Right kidney (tissue), 9 donors: ENCODE measurements at places on chromosomes 6 and 20.

DNA sequence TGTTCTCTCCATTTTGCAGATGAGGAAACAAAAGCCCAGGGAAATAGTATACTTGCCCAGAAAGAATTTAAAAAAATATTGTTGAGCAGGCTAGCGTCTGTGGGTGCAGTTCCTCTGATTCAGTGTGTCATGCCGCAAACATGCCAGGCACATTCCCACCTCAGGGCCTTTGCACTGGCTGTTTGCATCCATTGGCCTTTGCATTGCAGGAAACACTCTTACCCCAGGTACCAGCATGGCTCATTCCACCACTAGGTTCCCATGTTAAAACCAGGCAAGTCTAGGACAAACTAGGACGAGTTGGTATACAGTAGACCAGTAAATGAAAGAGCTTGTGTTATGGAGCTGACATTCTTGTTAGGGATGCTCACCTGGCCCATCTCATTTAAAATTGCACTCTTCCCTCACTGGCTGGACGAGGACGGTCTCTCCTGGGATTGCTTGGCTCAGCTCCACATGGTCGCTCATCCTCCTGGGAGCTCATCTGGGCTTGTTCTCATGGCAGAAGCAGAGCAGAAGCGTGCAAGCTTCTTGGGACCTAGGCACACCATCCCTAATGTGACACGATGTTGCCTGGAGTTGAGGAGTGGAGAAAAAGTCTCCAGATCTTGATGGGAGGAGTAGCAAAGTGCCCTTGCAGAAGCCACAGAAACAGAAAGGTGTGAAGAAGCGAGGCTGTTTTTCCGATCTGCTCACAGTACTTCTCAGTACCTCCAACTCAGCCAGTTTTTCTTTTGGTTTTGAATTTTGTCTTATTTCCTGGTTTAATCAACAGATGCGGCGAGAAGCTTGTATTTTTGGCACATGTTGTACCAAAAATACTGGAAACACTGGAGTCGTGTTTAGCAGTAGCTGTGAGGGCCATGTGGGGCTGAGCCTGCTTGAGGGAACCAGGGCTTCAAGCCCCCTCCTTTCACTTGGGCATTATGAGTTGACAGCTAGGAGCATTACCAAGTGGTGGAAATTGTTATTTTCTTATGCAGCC is 13.9 kb downstream of the ZNF831 start:
- DNase-seq = no peak

DNA sequence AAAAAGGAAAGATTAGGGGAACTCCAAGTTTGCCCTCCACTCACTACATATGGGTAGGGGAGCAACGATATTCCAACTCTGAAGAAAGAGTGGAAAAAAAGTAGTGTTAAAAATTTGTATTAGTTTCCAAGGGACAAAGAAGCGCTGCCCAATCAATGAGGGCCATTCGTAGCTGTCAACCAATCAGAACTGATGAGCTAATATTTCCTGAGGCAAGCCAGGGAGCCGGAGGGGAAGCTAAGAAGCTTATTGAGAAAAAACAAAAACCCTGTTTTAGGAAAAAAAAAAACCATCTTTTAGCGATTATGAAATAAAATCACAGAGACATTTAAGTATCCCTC is 59.5 kb downstream of the TRIM38 start:
- DNase-seq = no peak

- no peak for DNase-seq
These were observed 728 bp upstream of the CEP162 start for GRCh38 chr6:84228198-84228543.

DNA sequence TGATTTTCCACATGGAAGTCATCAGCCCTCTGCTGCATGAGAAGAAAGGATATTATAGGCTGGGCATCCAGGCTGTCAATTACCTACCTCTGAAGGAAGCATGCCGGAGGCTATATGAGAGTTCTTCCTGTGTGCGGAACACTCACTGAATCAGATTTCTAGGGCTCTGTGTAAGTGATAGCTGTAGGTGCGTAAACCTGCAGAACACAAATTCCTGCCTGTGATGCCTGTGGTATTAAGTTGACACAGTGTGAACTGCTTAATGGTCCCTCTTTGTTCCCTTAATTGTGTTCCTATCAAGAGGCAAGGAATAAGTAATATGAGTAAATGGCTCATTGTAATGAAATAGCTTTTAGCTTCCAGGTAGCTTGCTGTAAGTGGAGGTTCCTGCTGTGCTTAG is 103.3 kb downstream of the ANKS1A start:
- no peak for DNase-seq

GRCh38 chr6:145815309-145816274 is 997 bp upstream of the FBXO30 start:
- peak; percentile 25 for DNase-seq

- DNase-seq = no peak
These were observed 65.0 kb upstream of the HIVEP1 start for GRCh38 chr6:11947063-11947462.

DNA sequence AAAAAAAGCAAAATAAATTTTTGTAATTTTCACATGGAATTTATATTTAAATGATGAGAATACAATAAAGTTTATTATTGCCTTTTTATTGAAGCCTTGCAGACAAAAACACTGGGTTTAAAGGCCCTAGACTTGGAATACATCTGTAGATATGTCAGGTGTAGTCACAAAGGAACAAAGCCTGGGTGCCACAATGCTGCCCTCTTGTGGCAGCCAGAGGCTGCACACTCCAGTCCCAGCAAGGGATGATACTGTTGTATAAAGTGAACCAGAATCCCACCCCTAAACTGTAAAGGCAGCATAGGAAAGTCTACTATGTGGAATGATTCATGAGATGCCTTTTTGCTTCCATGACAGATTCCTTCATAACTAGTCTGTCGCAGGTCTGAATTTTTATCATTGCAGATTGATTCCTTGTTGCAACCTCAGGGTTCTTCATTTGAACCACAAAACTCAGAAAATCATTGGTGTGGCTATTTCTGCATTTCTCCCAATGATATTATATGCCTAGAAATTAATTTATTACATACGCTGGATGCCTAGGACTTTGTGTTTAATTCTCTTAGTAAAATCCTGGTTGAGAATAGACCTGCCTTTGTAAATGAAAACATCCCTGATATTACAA is 37.0 kb downstream of the MAK start:
- DNase-seq = peak; percentile 31

DNA sequence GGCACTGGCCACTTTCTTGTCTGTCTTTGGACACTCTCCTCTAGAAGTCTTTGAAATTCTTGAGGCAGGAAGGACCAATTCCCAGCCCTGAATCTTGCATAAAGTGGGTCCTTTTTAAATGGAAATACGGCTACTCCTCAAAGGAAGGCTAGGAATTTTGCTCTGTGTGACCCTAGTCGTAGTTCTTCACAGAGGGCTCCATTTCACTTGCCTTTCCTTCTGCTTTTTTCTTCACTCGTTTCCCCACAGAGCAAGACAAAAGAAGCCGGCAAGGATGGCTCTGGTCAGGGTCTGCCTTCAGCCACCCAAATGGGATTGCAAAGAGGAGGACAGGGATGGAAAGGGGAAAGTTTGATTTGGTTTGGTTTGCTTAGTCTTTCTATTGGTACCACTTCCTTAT is 25.8 kb downstream of the HLA-E start:
- no peak for DNase-seq

GRCh38 chr20:17627101-17627955 is 54.7 kb downstream of the RRBP1 start:
- DNase-seq = no peak

DNA sequence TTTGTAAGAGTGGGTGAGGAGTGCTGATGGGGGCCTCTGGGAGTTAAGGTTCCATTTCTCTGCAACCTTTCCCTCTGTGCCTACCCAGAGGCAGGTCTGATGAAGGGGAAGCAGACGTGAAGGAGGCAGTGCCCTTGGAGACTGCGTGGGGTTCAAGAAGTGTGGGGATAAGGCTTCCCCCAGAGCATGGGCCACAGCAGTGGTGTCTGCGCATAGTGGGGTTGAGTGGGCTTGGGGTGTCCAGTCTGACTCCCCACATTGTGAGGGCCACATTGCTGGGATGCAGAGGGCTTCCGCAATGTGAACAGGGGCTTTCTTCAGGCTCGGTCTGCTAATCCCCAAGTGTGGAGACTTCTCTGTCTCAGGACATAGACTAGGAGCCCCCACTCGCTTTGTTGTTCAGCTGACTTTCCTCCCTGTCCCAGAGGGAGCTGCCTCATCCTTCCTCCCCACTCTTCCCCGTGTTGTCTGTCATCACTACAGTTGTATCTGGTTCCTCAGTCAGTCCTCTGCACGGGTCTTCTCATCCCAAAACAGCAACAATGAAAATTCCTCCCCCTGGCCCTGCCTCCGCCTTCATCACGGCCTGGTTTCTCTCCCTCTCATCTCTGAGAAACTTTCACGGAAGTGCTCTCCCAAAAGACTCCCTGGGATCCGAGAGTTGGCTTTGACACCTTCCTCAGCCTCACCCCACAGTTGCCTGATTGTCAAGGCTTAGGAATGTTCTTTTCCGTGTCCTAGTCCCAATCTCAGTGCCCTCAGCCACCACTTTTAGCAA is 2.8 kb downstream of the EBF4 start:
- no peak for DNase-seq

DNA sequence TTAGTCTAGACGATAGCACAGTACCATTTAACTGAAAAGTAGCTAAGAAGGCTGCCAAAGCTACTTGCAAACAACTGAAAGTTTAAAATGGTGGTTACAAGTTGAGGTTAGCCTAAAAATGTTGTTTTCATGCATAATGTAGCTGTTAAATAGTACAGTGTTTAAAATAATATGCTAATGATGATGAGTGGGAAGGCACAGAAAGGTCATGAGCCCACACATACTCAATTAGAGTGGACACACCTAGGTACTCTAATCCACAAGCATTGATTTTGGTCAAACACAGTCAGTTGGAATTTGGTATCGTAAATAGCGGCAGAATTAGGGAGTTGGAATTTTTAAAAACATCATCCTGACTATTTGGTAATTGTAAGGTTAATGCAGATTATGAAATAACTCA is 7.0 kb downstream of the TXLNB start:
- DNase-seq = no peak

GRCh38 chr6:73680289-73680918 is 15.6 kb upstream of the CD109 start:
- DNase-seq = no peak

GRCh38 chr6:43695967-43696291 is 8.3 kb upstream of the MRPS18A start:
- no peak for DNase-seq

DNA sequence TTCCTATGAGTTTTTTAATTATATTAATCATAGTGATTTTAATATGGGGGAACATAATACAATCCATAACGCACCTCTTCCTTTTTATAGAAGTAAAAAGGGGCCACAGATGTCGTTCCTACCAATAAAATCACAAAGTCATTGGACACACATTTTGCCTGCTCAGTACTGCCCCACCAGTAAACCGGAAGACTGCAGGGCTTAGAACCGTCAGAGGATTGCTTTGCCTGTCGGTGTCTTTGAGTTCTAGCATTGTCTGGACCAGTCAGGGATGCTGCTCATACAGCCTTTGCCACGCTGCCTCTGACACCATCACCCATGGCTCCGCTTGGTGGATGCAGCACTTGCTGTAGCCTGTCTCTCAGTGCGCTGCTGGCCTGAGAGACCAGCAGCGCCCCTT is 853.6 kb downstream of the C6orf118 start:
- DNase-seq = no peak

DNA sequence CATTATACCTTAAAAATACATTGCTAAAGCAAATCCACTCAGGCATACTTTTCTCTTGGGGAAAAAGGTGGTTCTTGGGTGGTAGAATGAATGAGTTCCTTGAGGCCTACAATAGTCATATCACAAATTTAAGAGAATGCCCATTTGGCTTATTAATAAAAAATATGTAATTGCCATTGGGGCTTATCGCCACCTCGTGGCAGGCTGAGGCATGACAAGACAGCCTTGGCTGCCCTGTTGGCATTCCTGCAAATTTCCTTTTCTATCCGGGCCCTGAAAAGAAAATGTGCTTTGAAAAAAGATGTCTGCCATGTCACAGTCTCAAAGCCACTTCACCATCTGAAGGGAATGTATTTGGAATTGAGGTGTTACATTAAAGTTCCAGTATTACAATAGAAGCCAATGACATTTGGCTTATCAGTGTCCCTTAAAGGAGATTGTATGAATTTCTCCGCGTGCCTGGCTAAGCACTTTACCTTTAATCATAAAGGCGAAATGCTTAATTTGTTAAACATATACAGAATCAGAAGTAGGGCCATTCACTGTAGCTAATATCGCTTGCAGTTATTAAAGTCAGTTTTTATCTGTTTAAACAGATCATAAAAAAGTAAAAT is 188.3 kb upstream of the ZFP64 start:
- DNase-seq = peak; percentile 4
